ENCODE measurements at places on chromosomes 7 and 10. TPM values are rescaled to one million over a fixed set of nuclear protein-coding genes. Genes with fewer than 3 reads are reported as not detected.

The CYP26C1 gene
- not detected for total RNA-seq

The RBP3 gene
- not detected for total RNA-seq

The ARMC3 gene
- total RNA-seq: 0.74 TPM

The BHLHA15 gene
- 0.71 TPM for total RNA-seq

The SHTN1 gene
- total RNA-seq: 24.9 TPM

The ZNF425 gene
- 1.3 TPM for total RNA-seq

The OR13A1 gene
- not detected for total RNA-seq

The PLXNA4 gene
- total RNA-seq: 0.79 TPM

The LAMB1 gene
- 108 TPM for total RNA-seq

The HKDC1 gene
- 13.7 TPM for total RNA-seq

The NODAL gene
- total RNA-seq: not detected

The PTPRE gene
- total RNA-seq: 5.9 TPM

The KCND2 gene
- total RNA-seq: not detected

The MACC1 gene
- total RNA-seq: not detected

The NEURL1 gene
- total RNA-seq: 0.60 TPM

All from A549 treated with Mapracorat at 1 μM for 4 hours (cell line).